ENCODE measurements at places on chromosomes 12 and 14.
A peak's percentile ranks its signal among the peaks of the same experiment; 100 is the strongest.

GRCh38 chr14:81260732-81261131, 40.0 kb upstream of the GTF2A1 start:
- no peak for DNase-seq

DNA sequence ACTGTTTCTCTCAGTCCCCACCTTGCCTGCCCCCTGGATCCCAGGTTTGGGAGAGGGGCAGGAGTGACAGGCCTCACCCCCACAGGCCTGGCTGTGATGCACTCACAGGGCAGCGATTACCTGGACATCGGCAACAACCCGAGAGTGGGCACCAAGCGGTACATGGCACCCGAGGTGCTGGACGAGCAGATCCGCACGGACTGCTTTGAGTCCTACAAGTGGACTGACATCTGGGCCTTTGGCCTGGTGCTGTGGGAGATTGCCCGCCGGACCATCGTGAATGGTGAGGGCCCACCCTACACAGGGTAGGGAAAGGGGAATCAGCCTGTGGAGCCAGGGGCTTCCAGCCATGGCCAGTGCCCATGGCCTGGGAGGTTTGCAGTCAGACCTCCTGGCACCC, 8.6 kb downstream of the ACVRL1 start:
- DNase-seq, result no peak

DNA sequence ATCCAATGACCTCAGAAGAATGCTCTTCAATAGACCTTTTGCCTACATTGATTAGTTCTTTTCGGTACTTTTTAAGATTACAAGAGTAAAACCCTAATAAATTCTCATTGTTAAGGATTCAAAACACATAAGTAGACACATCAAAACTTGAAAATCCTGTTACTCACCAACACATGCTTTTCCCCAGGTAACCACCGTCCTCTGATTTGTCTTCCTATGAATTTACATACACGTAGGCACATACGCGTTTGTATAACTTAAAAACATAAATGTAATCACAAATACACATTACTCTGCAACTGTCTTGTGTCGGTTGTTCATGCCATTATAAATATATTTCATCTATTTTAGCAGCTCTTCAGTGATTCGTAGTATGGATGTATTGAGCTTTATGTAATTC, 910 bp upstream of the WASHC4 start:
- DNase-seq, result no peak

GRCh38 chr14:104735830-104736642, 12.0 kb downstream of the ADSS1 start:
- no peak for DNase-seq

- DNase-seq, result no peak
Observed at GRCh38 chr12:90013409-90013808, 304.8 kb upstream of the ATP2B1 start.

DNA sequence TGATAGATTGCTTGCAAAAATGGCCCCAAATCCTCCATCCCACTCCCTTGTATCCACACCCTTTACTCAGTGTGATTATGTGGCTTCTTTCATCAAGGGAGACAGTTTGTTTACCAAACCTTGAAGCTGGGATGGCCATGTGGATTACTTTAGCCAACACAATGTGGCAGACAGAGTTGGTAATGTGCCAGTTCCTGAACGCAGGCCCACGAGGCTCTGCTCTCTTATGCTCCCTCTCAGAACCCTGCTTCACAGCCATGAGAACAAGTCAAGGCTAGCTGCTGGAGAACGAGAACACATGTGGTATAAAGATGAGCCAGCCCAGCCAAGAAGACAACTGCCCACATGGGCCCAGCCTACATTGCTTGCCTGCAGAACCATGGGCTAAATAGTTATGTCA, 162.3 kb downstream of the NDUFA12 start:
- no peak for DNase-seq

DNA sequence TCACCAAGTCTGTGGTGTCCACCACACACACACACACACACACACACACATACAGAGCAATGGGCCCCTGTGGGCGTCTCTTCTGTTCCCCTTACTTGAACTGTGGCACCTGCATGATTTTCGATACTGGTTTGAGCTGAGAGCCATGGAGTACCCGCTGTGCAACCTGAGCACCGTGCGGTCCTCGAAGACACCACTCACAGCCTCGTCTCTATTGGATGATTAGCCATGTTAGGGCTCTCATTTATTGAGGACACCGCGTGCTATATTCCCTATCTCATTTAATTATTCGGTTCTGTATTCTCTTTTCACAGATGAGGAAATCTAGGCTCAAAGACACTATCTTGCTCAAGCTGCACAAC, 623 bp upstream of the C14orf132 start:
- no peak for DNase-seq

- DNase-seq, result no peak
Observed at GRCh38 chr12:108875682-108876361, 4.1 kb upstream of the DAO start.

GRCh38 chr12:40825156-40825555, 132.9 kb downstream of the CNTN1 start:
- DNase-seq, result no peak

- no peak for DNase-seq
Observed at GRCh38 chr14:68950111-68950510, 29.0 kb downstream of the ACTN1 start.

GRCh38 chr12:64494998-64495729, 43.2 kb downstream of the TBK1 start:
- no peak for DNase-seq

GRCh38 chr12:121060149-121061001, 21.3 kb upstream of the OASL start:
- DNase-seq, result no peak

GRCh38 chr14:95895720-95896119, 19.1 kb downstream of the TUNAR start:
- DNase-seq, result no peak

DNA sequence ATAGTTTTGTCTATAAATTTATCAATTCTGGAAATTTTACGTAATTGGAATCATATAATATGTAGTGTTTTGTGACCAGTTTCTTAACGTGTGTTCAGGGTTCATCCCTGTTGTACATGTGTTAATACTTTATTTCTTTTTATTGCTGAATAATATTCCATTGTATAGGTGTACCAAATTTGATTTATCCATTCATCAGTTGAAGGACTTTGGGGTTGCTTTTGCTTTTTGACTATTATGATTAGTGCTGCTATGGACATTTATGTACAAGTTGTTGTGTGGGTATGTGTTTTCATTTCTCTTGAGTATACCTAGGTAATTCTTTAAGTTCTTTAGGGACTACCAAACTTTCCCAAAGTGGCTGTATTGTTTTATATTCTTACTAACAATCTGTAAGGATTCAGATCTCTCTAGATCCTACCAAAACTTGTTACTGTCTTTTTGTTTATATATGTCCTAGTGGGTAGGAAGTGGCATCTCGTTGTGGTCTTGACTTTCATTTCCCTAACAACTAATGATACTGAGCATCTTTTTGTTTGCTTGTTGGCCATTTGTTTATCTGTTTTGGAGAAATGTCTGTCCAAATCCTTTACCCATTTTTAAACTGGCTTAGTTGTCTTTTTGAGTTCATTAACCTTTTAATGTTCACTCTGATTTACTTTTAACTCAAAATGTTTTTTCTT, 14.9 kb downstream of the VRK1 start:
- DNase-seq, result no peak

GRCh38 chr14:22465201-22465840, 123.7 kb downstream of the DAD1 start:
- DNase-seq, result no peak

DNA sequence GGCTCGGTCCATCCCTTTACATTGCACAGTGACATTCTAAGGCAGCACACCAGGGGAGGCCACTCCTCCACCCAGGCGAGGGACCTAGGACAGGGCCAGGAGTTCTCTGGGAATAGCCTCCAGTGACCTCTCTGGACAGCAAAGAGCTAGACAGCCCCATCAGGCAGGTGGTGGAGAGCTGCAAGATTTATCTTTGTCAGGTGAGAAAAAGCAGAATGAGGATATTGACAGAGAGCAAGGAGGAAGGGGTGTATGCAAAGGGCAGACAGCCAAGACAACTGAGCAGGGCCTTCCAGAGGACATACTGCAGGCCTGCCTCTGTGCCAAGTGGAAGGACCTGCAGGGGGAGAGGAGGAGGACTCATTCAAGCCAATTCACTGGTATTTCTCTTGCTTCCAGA, 112.4 kb upstream of the MAX start:
- DNase-seq, result no peak

- no peak for DNase-seq
Observed at GRCh38 chr12:58586762-58587161, 333.5 kb downstream of the LRIG3 start.

DNA sequence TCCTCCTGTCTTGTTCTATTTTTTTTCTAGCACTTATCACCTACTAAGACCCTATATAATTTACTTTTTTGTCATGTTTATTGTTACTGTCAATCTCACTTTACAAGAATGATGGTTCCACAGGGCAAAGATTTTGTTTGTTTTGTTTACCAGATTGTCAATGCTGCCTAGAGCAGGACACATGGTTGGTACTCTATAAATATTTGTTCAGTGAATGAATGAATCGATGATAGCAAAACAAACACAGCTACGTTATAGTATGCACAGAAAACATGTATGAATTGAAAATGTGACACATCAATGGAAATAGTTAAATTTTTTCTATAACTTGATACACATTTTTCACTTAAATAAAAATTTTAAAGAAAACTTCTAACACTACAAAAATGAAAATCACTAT, 67.1 kb upstream of the KRR1 start:
- DNase-seq, result no peak

GRCh38 chr12:101823891-101824290, 6.9 kb downstream of the GNPTAB start:
- DNase-seq, result peak; percentile 28

GRCh38 chr14:85822236-85822635, 292.3 kb downstream of the FLRT2 start:
- no peak for DNase-seq

DNA sequence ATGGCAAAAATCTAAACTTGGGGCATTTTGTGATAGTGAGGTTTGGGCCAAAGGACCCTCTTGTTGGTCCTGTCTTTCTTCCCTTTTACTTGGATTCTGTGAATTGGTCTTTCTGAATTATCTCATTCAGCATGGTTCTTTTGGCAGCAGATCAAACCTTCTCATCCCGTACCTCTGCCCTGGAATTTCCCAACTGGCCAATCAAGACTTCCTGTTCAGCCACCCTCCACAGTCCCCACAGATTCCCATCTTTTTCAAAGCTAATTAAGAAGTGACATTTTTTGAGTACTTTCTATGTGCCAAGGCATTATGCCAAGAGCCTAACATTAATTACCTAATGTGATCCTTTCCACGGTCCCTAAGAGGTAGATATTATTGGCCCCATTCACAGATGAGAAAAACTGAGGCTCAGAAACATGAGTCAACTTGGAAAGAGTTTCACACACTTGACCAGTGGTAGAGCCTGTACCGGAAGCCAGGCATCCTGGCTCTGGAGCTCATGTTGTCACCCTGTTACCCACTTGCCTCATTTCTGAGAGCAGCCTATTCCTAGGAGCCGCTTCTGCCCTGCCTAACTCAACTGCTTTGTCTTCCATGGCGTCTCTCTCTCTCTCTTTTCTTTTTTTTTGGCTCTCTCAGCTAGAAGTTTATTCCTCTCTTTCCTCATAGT, 135.9 kb downstream of the C12orf75 start:
- no peak for DNase-seq

- no peak for DNase-seq
Observed at GRCh38 chr12:11397366-11397765, 2.0 kb upstream of the PRB2 start.

- no peak for DNase-seq
Observed at GRCh38 chr14:94177806-94178205, 3.7 kb downstream of the PPP4R4 start.

DNA sequence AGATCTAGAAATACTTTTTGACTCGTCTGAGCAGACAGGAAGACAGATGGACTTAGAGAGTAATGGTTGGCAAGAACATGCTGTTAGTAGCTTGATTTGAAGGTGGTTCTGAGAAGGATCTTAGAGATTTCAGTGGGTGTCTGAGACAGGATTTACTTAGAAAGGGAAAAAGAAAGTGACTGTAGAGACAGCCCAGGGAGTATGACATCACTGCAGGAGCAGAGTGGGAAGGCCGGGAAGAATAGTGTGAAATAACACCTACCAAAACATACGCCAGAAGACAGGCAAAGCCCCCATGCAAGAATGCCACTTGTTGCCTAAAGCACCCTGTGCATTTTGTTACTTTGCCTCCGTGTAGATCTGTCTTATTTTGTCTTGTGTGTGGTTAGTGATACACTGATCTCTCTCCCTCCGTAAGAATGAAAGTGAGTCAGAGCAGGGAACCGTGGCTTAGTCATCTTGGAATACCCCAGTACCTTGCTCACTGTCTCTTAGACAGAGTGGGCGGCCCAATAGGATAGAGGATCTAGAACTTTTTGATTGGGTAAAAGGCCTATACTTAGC, 161.3 kb upstream of the IFNG-AS1 start:
- no peak for DNase-seq

- DNase-seq, result no peak
Observed at GRCh38 chr14:95185033-95185766, 27.9 kb upstream of the DICER1 start.

- DNase-seq, result no peak
Observed at GRCh38 chr12:50589650-50590435, 85.1 kb downstream of the DIP2B start.

DNA sequence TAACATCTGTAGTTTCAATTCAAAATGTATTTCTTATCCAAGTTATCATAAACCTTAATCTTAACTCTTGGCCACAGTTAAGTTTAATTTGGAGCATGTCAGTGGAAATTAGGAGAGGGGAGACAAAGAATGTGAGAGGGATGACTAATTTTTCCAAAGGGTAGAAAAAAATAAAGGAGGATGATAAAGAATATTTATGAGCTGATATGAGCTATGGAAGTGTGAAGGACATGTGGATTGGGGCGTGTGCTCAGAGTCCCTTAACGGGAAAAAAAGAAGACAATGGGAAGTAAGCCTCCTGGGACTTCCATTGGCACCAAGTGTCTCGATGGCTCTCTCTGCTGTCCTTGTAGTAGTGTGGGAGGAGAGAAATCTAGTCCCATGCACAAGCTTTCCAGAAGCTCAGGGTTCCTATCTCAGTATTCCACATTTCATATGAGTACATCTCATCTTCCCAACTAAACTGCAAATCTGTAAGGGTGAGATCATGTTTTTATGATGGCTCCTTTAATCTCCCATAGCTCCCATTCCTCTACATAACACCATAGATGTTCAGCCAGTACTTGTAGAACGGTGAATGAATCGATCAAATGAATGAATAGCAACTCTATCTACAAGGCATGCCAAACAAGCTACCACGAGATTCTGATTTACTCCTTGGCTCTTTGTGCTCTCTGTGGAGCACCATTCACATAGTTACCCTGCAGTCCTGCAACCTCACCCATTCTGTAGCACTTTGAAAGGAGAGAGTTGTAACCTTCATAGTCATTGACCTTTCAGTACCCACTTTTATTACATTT, 27.4 kb downstream of the BCL2L14 start:
- no peak for DNase-seq

DNA sequence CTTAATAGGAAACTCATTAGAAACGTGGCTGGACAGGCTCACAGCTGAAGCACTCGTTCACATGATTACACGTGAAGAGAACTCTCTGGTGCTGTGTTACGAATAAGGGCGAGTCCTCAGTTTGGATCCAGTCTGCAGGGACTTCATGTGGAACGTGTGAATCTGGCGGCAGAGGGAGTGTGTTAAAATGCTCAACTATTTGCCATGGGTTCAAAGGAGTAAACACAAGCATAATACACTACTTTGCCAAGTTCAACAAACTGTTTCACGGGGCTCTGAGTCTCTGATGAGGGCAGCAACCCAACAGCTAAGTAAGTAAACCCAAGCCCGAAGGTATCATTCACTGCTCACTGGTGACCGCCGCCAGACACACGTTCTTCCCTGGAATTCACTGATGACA, 42.4 kb downstream of the NUAK1 start:
- no peak for DNase-seq
